MV-4-11 (cell line): ENCODE measurements at places on chromosomes 3 and 15.

DNA sequence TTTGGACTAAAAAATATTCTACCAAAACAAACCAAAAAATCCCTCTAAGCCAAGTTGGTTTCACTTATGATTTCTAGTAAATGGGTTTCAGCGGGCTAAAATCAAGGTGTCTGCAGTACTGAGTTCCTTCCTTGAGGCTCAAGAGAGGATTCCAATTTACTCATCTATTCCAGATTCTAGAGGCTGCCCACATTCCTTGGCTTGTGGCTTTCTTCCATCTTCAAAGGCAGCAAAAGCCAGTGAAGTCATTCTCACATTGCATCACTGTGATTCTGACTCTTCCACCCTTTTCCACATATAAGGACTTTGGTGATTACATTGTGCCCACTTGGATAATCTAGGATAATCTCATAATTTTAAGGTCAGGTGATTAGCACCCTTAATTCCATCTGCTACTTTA is 48.1 kb downstream of the DPPA2 start:
- DNase-seq: no peak

DNA sequence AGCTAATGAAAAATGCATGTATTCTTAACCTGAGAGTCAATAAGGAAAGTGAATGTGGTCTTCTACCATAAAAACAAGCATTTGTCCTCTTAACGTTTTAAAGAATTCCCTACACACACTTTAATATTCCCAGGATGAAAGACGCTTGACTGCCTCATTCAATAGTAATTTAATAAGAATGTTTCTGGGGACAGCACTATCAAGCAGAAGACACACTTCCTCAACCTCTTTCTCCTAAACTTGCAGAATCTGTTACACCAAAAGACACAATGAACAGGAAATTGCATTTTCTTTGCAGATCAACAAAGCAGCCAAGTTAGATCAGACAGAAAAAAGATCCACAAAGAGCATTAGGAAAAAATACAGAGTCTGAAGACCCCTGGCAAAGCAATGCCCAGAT is 97.7 kb downstream of the PLCH1 start:
- DNase-seq: no peak

GRCh38 chr3:143750841-143751240 is 97.4 kb downstream of the SLC9A9 start:
- no peak for DNase-seq

DNA sequence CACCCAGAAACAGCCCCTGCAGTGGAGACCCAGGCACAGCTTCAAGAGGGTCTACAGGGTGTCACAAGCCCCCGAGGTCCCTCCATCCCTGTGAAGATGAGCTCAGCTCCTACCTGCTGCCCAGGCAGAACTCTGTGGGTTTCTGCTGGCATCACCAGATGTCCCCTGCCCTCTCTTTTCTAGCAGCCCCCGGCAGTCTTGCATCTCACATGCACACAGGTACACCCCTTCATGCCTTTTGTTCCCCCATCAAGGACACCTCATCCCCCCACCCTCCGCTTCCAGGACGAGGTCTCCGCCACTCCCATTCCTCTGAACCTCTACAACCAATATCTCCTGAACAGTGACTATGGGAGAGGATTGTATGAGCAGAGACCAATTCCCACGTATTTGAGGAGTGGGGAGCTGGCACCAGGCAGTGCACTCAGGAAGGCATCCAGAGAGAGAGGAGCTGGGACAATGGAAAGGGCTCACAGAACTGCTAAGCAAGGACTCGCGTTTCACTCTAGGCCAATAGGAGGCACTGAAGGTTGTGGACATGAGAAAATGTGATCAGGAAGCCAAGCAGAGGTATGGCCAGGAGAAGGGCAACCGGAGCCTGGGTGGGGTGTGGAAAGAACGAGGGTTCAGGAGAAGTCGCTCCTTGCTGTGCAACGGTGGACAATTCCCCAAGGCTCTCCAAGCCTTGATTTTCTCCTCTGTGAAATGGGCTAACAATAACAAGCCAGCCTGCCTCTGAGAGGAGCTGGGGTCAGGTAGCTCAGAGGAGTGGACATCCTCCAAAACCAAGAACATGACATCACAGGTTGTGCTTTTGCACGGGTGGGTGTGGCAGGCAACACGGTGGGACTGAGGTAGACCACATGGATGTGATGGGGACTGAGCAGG is 115.2 kb downstream of the CHSY1 start:
- no peak for DNase-seq

GRCh38 chr3:32586356-32586755 is 15.7 kb upstream of the DYNC1LI1 start:
- DNase-seq: peak; percentile 31

GRCh38 chr3:100269410-100270214 is 8.8 kb downstream of the TBC1D23 start:
- peak; percentile 80 for DNase-seq
